Motor neuron (in vitro differentiated cells): ENCODE measurements at places on chromosomes 11 and 22.

DNA sequence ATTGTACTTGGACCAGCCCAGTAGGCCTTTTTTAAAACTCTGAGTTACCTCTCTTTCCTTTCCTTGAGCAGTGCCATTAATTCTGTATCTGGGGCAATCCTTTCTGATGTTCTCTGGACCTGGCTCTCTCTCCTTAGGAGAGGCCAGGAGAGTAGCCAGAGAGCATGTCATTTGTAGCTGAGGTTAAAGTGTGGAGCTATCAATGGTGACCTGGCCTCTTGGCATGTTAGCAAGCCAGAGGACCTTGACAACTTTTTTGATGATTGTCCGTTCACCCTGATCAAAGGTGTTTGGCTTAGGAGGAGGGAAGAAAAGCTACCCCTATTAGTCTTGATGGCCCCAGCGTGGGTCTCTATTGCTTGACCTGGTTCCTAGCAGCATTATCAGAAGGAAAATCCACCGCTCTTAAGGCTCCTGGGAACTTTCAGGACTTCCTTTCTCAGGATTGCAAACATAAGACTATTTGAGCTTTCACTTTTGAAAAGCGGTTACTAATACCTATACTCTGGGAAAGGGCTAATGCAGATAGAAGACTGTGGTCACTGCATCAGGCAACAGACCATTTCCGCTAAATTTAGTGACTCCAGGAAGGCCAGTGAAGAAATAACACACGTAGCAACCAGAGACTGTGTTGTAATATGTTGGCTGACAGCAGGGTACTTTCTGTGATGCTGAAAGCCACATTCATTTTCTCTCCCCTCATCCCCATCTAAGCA is 18.2 kb downstream of the LIMK2 start:
- no peak for ATAC-seq

- ATAC-seq = no peak
These were observed 7.5 kb downstream of the ZC3H12C start for GRCh38 chr11:110100476-110101240.

- no peak for ATAC-seq
These were observed 3.0 kb upstream of the NRGN start for GRCh38 chr11:124736736-124737135.

GRCh38 chr11:47375020-47375419 is 3.3 kb downstream of the SPI1 start:
- ATAC-seq = no peak
